ENCODE measurements at places on chromosomes 5 and 9. TPM values are rescaled to one million over a fixed set of nuclear protein-coding genes. Genes with fewer than 3 reads are reported as not detected.

Gene SPINK4
- total RNA-seq: not detected

Gene THBS4
- 0.16 TPM for total RNA-seq

Gene LCN6
- total RNA-seq: not detected

Gene DHFR
- total RNA-seq: 18.6 TPM

Gene DENND1A
- 26.2 TPM for total RNA-seq

Gene ADAMTSL1
- 10.0 TPM for total RNA-seq

Gene ANKRD34B
- not detected for total RNA-seq

Gene FST
- 77.1 TPM for total RNA-seq

Gene RPS14
- total RNA-seq: 3,362 TPM

Gene CATSPER3
- total RNA-seq: not detected

Gene OLFML2A
- total RNA-seq: 0.49 TPM

Gene FAT2
- not detected for total RNA-seq

Data from cardiac atrium fibroblast (primary cell).